ENCODE measurements at places on chromosomes 6 and 20.

- DNase-seq = no peak
These were observed 283.8 kb downstream of the ALDH8A1 start for GRCh38 chr6:134666125-134666524.

GRCh38 chr6:116027801-116028200 lies 32.9 kb downstream of the FRK start:
- DNase-seq = no peak

GRCh38 chr6:163496205-163496604 lies 81.7 kb downstream of the QKI start:
- DNase-seq = no peak

DNA sequence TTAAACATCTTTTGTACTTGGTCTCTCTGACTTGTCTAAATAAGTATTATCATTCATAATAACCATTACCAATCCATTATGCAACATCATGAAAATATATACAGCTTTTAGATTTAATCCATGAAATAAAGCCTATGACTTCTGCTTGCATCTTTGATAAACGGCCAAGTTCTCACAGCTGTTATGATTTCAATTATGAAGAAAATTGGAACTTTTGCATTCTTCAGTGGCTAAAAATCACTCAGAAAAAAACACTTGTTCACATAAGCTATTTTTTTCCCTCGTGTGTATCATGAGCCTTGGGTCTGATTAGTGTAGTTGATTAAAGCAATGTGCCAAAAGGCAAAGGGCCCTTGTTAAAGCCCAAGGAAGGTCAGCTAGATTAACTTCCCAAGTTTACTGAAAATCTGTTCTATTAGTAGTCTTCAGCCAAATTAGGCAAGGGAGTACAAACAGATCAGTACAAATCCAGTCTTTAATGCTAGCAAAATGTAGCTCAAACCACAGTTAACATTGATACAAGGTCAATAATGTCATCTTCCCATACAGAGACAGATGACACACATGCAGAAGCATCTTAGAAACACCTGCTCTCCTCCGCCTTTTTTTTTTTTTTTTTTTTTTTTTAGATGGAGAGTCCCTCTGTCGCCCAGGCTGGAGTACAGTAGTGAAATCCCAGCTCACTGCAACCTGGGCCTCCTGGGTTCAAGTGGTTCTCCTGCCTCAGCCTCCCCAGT lies 69.9 kb downstream of the SGK1 start:
- no peak for DNase-seq

- no peak for DNase-seq
These were observed 19.9 kb downstream of the TPX2 start for GRCh38 chr20:31758991-31759390.

All from stimulated activated CD8-positive, alpha-beta memory T cell treated with anti-CD3 and anti-CD28 coated beads, Interleukin-4, amount 100 ng/mL, for 4 hours (primary cell).